ENCODE measurements at places on chromosomes 2 and 18.

- DNase-seq = no peak
Measured at GRCh38 chr2:28074137-28074536, 183.6 kb downstream of the BABAM2 start.

- DNase-seq = no peak
Measured at GRCh38 chr2:165109915-165110314, 93.9 kb downstream of the SCN3A start.

- DNase-seq = no peak
Measured at GRCh38 chr18:9809697-9810096, 76.1 kb upstream of the TXNDC2 start.

GRCh38 chr2:165205865-165206264 lies 2.0 kb upstream of the SCN3A start:
- DNase-seq = no peak

DNA sequence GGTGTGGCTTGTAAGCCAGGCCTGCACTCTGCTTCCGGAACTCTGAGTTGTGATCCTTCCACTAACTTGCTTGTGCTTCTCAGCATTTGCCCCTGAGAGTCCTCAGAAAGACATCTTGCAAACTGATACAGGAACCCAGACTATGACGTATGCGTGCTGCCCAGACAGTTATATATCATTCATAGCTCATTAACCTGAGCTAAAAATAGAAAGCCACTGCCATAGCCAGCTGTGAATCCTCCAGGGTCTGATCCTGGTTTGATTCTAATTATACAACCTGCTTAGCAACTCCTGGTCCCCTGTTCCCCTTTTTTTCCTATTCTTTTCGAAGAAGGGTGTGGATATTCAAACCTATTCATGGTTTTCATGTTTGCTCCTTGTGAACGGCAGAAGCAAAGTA lies 63.7 kb downstream of the MARCHF4 start:
- peak; percentile 25 for DNase-seq

DNA sequence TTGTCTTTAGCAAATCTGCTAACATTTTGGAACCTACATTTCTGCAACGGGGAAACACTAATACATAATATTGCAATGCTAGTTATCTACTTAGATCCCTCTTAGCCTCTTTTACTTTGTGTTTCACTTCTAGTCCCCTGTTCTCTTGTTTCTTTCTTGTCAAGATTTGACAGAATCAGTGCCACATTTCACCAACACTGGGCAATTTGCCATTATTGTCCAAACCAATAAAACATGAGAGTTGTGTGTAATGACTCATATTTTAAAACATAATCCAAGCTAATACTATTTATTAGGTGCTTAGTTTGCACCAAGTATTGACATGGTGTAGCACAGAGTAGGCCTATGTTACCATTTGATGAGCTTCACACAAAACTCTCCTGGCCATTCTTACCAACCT lies 33.7 kb upstream of the ACVR1C start:
- no peak for DNase-seq

GRCh38 chr2:225431105-225431863 lies 31.8 kb downstream of the NYAP2 start:
- no peak for DNase-seq

GRCh38 chr2:99106913-99107312 lies 34.6 kb upstream of the C2orf15 start:
- no peak for DNase-seq

DNA sequence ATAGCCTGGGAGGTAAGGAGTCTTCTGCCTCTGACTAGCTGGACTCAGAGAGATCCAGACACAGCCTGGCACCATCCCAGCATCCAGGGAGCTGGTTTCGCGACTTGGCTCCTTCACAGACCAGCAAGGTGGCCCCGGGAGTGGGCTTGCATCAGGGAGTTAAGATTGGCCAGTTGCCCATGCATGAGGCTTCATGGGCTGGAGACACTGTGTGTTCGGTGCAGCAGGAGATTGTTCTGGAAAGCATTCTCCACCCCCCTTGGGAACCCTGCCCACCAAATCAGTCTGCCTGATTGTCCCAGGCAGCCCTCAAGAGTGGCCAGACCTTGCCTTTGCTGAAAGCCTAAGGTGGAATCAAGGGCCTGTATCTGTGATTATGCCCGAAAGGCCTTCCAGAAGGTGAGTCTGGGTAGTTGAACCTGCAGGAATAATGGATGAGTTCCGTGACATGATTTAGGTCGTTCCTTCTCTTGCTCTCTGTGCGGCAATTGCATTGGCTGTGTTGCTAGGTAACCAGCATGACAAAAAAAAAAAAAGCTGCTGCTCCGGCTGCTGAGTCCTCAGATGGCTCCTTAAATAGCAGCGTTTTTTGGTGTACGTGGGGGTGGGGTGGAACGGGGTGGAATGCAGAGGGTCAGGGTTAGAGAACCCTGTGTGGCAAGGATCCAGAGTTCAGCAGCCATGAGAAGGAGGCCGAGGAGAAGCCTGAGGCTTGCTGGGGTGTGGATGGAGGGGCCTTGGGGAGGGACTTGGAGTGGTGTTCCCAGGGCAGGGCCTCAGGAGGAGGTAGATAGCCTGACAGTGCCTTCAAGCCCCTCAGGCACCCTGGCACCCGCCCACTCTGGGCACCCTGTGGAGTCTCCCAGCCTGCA lies 93.0 kb upstream of the MCFD2 start:
- peak; percentile 72 for DNase-seq

- DNase-seq = no peak
Measured at GRCh38 chr18:56252456-56252855, 385.9 kb downstream of the TXNL1 start.

GRCh38 chr2:233419602-233420391 lies 65.5 kb downstream of the DGKD start:
- DNase-seq = no peak

- peak; percentile 3 for DNase-seq
Measured at GRCh38 chr18:40555914-40556313, 1399.1 kb upstream of the PIK3C3 start.

DNA sequence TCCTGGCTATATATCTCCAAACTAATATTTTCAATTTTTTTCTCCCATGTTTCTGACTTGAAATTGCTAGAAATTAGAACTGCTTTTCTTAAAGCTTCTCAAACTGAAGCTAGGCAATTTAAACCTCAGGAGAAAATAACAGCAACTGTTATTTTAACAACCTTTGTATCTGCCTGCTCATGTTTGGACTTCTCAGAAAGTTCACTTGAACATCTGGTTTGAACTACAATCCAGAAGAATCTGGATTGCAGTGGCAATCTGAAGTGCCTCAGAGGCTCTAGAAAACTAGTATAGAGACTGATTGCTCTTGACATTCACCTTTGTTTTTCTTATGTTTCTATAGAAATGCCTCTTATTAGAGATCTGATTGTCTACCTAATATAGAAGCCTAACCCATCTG lies 64.1 kb downstream of the STAT4 start:
- DNase-seq = no peak

GRCh38 chr2:20523799-20524187 lies 76.9 kb downstream of the RHOB start:
- DNase-seq = no peak

GRCh38 chr18:4823091-4823490 lies 368.0 kb upstream of the DLGAP1 start:
- DNase-seq = no peak

- DNase-seq = no peak
Measured at GRCh38 chr2:86342488-86342887, 5.1 kb upstream of the REEP1 start.

DNA sequence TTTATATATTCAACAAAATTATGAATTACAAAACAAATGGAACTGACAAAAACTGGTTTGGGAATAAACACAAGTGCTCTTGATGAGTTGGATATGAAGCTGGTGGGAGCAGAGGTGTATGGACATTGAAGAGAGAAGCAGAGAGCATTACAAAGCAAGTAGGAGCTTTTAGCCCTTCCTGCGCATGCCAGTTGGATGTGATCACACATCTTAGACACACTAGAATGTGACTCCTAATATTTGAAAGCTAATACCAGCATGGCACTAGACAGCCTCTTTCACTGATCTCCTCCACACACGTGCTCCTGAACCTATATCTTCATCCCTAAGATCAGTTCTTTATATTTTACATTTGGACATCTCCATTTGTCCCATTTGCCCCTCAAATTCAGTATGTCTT lies 298.1 kb downstream of the MTX2 start:
- DNase-seq = no peak

DNA sequence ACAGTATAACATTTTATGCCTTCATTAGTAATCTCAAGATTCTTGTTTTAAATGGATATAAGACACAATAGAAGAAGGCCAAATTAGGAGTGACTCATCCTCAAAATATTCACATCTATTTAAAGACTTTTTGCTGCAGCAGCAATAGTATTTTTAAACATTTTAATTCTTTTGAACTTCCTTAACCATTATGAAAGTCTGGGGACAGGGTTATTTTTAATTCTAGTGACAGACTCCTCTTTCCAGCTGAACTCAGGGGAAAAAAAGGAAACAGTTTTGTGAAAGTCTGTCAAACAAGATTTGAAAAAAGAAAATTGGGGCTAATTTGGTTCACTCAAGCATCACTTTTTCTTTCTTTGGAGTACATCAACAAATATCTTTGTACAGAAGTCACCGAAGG lies 541.8 kb downstream of the NUP35 start:
- DNase-seq = no peak

- DNase-seq = no peak
Measured at GRCh38 chr18:59951591-59951990, 51.8 kb downstream of the PMAIP1 start.

GRCh38 chr2:9331704-9332103 lies 91.6 kb downstream of the ITGB1BP1 start:
- no peak for DNase-seq

DNA sequence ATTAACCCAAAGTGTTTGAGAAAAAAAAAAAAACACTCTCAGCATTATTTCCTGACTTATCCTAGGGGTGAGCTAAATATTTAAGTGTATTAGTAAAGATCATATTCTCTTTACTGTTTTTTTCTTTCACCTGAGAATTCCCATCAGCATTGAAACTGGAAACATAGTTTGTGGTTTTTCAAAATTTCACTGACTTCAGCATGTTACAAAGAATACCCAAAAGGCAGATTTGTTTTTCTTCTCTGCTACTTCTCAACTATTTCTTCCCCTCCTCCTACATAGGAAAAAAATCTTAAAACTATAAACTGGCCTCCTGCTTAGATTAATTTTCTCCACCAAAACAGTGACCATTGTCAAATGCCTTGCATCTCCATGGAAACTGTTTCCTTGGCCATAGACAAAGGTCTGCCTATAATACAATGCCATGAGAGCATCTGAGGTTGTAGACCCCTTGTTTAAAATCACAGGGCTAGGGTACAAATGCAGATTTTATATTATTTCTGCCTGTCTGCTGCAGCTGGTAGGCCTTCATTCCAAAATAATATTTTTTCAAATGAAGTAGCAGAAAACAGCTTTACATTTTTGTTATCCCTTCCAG lies 179.7 kb upstream of the GALNT5 start:
- DNase-seq = no peak

DNA sequence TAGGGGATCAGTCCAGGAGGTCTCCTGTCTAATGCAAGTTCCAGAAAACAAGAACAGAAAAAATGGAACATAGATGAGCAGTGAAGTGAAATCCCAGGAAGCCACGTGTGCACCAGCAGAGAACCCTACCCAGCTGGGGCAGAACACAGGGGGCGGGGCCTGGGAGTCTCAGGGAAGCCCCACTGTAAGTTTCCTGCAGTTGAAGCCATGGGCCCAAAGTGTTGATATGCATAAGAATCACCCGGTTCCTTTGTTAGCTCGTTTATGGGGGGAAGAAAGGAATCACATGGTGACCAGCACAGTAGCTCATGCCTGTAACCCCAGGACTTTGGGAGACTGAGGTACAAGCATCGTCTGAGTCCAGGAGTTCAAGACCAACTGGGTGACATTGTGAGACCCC lies 131.3 kb downstream of the INO80D start:
- no peak for DNase-seq

DNA sequence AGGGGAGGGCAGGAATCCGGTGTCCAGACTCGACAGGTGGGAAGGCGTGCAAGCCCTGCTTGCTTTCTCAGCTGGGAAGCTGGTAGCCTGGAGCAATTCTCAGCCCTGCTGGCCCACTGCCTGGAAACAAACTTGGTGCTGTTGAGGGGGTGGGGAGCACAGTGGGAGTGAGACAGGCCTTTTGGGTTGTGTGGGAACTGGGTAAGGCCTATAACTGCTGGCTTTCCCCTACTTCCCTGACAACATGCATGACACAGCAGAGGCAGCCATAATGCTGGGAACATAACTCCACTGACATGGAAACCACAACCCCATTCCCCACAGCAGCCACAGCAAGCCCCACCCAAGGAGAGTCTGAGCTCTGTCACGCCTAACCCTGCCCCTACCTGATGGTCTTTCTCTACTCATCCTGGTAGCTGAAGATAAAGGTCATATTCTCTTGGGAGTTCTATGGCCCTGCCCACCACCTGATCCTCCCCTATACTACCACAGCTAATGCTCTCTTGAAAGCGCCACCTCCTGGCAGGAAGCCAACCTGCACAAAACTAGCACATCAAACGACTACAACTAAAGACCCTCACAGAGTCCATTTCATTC lies 122.9 kb upstream of the ACVR1C start:
- DNase-seq = no peak

- DNase-seq = peak; percentile 4
Measured at GRCh38 chr2:25586726-25587144, 86.6 kb downstream of the DTNB start.

DNA sequence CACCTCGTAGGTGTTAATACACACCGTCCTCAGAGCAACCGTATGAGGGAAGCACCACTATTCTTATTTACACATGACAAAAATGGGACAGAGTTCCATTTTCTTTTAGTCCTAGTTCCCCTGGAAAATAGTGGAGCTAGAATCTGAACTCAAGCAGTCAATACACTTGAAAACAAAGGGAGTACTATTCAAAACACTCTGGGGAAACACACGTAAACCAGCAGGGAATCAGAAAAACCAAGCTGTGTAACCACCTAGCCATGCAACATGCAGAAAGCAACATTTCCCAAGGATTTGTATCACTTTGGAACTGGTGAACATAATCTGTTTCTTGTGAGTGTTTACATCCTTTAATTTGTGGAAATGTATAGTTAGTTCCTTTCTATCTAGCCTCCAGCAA lies 208.2 kb downstream of the UBE2E3 start:
- DNase-seq = no peak

DNA sequence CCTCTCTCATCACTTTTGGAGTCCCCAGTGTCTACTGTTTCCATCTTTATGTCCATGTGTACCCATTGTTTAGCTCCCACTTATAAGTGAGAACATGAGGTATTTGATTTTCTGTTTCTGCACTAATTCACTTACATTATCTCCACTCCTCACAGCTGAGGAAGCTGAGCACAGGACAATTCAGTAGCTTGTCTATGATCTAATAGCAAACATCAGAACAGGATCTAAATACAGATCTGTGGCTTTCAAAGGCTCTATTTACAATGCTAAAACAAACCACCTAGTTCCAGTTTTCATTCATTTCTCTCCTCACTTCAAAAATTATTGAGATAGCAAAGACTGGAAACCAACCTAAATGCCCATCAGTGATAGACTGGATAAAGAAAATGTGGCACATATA lies 52.0 kb upstream of the DDX18 start:
- no peak for DNase-seq

Measured in AG08395 (cell line).